ENCODE measurements at places on chromosomes 16 and 17.

DNA sequence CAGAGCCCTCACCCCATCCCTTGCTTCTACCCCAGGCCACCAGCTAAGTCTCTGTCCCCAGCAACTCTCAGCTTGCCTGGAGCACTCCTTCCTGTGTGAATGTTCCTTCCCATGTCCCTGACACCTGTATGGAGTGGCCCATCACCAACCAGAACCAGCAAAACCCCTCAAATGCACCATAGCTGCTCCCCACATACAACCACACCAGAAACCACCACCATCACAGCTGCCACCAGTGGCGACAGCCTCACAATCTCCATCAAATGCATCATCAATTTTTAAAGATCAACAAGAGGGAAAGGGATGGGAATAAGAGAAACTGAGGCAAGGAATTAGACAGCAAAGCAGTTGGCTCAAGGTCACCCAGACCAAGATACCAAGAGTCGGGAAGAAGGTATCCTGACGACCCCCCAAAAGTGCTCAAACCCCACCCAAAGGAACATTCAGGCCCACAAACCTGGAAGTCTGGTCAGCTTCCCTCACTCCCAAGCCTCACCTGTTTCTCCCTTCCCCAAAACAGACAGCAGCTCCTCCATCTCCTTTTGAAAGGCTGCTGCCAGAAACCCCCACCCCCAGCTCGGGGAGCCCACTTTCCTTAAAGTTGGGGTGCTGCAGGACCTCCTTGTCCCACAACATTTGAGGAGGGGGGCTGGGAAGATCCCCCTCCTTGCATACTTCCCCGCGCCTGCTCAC is 1.8 kb downstream of the SRCIN1 start:
- no peaks in the 10 kb centered on the region for H3K27me3 ChIP-seq
- H3K36me3 ChIP-seq, result no peaks in the 10 kb centered on the region
- no peak overlapping the region for H3K27ac ChIP-seq
- DNase-seq, result no peak

DNA sequence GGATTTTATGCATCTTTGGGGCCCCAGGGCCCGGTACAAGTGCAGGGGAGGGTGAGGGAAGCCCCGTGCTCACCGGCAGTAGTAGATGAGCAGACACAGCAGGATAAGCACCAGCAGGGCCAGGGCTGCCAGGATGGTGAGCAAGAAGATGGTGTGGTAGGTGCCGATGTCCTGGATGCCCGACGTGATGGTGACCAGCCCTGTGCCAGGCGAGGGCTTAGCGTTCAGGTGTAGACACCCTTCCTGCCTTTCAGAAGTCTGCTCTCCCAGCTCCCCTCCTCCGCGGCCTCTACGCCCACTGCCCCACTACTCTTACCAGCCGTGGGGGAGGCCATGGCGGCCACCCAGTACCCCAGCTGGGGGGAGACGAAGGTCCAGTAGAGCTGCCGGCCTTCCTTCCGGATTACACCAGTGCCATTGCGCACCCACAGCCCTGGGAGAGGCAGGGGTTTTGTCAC is 8.0 kb downstream of the FAM171A2 start:
- H3K27ac ChIP-seq, result peak overlapping the region; percentile 32
- no peak for DNase-seq
- no peak overlapping the region for H3K4me3 ChIP-seq
- peaks cover 9% of the 10 kb centered on the region for H3K4me1 ChIP-seq
- H3K27me3 ChIP-seq, result no peaks in the 10 kb centered on the region

GRCh38 chr16:28544998-28545397 is 6.2 kb upstream of the NUPR1 start:
- H3K27me3 ChIP-seq, result no peaks in the 10 kb centered on the region
- H3K27ac ChIP-seq, result no peak overlapping the region
- DNase-seq, result no peak
- H3K36me3 ChIP-seq, result no peaks in the 10 kb centered on the region
- no peak overlapping the region for H3K4me3 ChIP-seq

GRCh38 chr16:2720064-2720457 is at the start of gene PRSS27:
TSS of gene PRSS27 (minus strand) at chr16:2720224. CDS start at chr16:2720160, 64 bp downstream.
- H3K36me3 ChIP-seq, result no peaks in the 10 kb centered on the region
- peaks cover 6% of the 10 kb centered on the region for H3K27me3 ChIP-seq
- H3K27ac ChIP-seq, result peak within 1 kb of the TSS; percentile 68
- peak within 1 kb of the TSS; percentile 60 for H3K4me3 ChIP-seq

DNA sequence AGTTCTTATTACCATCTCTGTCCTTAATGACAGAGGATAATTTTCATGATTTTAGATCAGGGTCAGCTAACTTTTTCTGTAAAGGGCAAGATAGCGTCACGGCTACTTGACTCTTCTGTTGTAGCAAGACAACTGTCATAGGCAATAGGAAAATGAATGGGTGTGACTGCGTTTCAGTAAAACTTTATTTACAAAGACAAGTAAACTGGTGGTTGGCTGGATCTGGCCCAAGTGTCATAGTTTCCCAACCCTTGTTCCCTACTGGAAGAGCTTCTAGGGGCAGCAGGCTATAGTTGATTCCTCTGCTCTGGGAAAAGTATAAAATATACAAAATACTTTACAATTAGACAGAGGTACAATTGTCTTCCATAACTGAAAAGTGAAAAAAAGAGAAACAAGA is 50.6 kb upstream of the VPS4A start:
- H3K4me3 ChIP-seq, result no peak overlapping the region
- H3K36me3 ChIP-seq, result peaks cover 5% of the 10 kb centered on the region
- no peak overlapping the region for H3K27ac ChIP-seq
- H3K4me1 ChIP-seq, result no peaks in the 10 kb centered on the region

Measured in neuronal stem cell (in vitro differentiated cells).